Left renal cortex interstitium (tissue), 4 donors: ENCODE measurements at places on chromosomes 6 and 20.

DNA sequence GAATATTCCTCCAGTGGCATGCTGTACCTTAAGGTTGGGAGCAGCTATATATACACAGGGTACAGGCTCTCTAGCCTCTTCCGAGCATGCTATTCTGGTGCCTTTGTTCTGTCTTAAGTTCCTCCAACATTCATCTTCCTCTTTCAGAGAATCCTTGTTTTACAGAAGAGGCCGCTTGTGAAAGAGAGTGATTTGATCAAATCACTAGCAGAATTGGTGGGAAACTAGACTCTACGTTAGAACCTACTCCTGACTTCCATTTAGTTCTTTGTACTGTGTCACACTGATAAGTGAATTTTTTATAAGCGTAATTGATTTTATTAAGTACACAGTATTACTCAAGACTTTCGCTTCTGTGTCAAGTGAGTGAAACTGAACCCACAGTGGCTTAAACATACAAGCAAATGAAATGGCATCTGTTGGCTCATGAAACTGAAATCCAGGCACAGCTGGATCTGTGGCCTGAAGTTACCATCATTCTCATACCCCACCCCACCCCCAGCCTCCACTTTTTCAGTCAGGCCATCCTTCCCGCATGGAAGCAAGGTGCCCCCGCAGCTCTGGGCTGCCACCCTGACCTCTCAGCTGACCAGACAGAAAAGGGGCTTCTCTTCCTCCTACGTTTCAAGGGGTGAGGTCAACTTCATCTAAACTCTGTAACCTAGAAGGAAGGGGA is 102.3 kb downstream of the RPP40 start:
- DNase-seq = no peak

- no peak for DNase-seq
These were observed 139.9 kb downstream of the BFSP1 start for GRCh38 chr20:17391127-17391771.

- no peak for DNase-seq
These were observed 1.0 kb downstream of the NCOA6 start for GRCh38 chr20:34824452-34824805.

GRCh38 chr6:17417817-17418216 is 24.4 kb downstream of the CAP2 start:
- DNase-seq = no peak

GRCh38 chr6:72622094-72622940 is 453 bp downstream of the KCNQ5 start:
- DNase-seq = no peak
